ENCODE measurements at places on chromosomes 5 and 9. TPM values are rescaled to one million over a fixed set of nuclear protein-coding genes. Genes with fewer than 3 reads are reported as not detected.

- no peak for DNase-seq
Measured at GRCh38 chr5:43065387-43065947, 25.3 kb upstream of the ANXA2R start.

DNA sequence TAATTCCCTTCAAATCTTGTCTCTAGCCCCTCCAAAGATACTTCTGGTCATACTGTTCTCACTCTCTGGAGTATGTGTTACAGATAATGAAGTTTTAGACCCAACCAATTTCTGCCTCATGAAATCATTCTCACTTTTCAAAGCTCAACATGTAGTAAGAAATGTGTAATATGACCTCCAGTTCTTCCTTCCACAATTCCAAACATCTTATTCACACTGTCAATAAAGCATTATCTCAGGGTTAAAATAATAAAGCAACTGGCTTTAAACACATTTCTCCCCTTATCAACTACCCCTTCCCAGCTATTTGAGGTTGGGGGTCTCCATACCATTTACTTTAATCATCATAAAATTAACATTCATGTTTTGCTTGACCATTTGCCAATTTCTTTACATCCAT lies 654.1 kb downstream of the RAB3C start:
- DNase-seq: no peak

CDX1 gene
- total RNA-seq: not detected

DNA sequence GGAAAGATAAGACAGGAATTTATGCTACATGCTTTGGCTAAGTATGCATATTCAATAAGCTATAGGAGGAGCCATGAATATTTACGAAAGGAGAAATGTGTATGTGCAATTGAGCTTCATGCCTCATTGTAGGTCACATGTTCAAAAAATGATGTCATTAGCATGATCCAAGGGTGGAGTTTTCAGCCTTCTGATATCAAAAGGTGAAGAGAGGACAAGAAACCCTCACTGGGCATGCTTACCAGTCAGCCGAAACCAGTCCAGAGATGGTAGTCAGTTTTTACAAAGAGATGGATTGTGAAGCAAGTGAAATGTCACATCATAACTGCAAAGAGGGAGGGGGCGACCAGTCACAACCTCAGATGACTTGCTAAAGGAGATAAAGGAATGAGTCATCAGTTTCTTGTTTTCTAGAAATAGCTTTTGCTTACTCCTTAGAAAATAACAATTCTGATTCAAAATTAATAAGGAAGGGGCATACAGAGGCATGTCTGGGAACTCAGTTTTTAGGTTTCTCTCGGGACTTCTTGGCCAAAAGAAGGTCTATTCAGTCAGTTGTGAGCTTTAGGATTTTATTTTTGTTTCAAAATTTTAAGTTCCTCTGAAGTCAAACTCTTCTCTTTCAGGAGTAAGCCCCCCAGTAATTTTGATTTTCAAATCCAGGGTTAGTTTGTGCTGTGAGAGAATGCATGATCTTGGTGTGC lies 1067.8 kb upstream of the EDIL3 start:
- no peak for DNase-seq

- no peak for DNase-seq
Measured at GRCh38 chr5:157047898-157048297, 11.0 kb downstream of the HAVCR1 start.

DNA sequence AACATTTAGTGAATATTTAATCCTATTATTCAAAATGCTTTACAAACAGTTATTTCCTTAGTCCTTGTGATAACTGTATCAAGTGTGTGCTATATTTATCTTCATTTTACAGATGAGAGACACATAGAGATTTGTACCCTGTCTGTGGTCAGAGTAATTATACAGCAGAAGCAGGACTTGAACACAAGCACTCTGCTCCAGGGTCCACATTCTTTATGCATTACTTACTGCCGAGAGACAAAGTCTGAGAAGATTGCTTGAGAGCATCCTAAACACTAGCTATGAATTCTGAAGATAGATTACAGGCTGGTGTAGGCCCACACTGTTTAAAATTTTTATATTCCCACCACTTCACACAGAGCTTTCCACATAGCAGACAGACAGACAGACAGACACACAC lies 926.1 kb upstream of the DMAC1 start:
- no peak for DNase-seq

- DNase-seq: no peak
Measured at GRCh38 chr9:78668148-78668832, 371.4 kb downstream of the PSAT1 start.

- DNase-seq: no peak
Measured at GRCh38 chr5:79851391-79851863, 139.6 kb downstream of the MTX3 start.

DNA sequence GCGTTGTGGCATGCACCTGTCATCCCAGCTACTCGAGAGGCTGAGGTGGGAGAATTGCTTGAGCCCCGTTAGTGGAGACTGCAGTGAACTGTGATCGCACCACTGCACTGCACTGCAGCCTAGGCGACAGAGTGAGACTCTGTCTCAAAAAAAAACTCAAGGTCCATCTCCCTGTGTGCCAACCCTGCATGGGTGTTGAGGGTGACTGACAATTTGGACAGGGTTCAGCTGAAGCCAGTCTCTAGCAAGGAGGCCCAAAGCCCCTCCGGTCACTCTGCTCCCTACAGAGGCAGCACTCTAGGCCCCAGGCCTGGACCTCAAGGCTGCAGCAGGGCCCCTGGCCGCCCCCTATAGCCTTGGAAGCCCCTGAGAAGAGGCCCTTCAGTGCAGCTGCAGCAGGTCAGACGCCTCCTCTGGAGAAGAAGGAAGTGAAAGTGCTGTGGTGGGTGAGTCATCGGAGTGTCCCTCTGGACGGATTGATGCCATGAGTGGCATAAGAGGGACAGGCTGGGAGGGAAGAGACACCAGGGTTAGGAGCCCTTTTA lies 39.2 kb upstream of the NEK6 start:
- DNase-seq: peak; percentile 73

GRM6 gene
- not detected for total RNA-seq

- no peak for DNase-seq
Measured at GRCh38 chr5:176589039-176589769, 20.8 kb downstream of the GPRIN1 start.

C9orf153 gene
- total RNA-seq: 0.98 TPM

DNA sequence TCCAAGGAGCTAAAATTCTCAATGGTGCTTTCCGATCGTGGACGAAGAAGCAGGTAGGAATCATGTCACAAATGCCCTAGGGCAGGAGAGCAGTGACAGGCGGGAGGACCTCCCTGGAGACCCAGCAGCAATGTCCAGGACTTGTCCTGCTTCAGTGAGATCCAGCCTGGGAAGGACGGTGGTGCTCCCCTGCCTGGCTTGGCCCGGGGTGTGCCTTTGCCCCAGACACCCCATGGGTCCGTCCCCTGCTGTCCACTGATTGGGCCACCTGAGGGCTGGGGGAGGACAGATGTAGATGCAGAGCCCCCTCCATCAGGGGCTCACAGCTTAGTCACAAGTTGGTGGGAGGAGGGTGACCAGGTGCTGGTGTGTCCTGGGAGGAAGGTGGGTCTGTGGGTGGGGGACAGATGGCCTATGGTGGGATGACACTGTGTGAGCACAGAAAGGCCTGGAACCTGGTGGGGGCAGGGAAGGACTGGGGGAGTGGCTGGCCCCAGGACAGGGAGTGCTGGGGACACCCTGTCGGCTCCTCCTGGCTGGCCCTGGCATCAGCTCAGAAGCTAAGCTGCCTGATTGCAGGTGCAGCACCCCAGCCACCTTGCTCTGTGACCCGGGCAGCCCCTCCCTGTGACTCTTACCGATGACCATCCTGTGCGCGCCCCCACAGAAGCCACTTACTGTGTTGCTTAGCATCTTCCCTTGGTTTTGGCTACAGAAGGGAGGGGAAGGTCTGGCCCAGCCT lies 82.0 kb downstream of the PHF2 start:
- DNase-seq: peak; percentile 45

- no peak for DNase-seq
Measured at GRCh38 chr5:150107909-150108447, 21.6 kb upstream of the CSF1R start.

BICD2 gene
- 31.0 TPM for total RNA-seq
